ENCODE measurements at places on chromosomes 13 and 19. TPM values are rescaled to one million over a fixed set of nuclear protein-coding genes. Genes with fewer than 3 reads are reported as not detected.

The FOXA3 gene
- polyA plus RNA-seq, result 1.8 TPM

The CCDC169 gene
- polyA plus RNA-seq, result 2.5 TPM

The C13orf42 gene
- 0.24 TPM for polyA plus RNA-seq

The SCN1B gene
- polyA plus RNA-seq, result 9.6 TPM

The SERP2 gene
- 11.0 TPM for polyA plus RNA-seq

The ZNF763 gene
- 4.6 TPM for polyA plus RNA-seq

The ADGRE2 gene
- 0.15 TPM for polyA plus RNA-seq

The CPT1C gene
- 2.6 TPM for polyA plus RNA-seq
